Esophagus squamous epithelium (tissue), 5 donors: ENCODE measurements at places on chromosomes 12 and 14.

DNA sequence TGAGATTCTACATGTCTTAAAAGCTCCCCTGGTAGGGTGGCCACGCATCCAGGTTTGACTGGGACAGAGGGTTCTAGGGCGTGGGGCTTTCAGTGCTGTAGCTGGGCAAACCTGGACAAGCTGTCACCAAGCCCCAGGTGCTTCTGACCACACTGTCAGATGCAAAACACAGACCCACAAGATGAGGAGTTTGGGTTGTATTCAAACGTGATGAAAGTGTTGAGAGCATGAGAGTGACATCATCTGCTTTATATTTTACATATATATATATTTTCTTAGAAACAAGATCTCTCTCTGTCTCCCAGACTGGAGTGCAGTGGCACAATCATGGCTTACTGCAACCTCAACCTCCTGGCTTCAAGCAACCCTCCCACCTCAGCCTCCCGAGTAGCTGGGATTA lies 210.1 kb downstream of the DPF3 start:
- DNase-seq = no peak

DNA sequence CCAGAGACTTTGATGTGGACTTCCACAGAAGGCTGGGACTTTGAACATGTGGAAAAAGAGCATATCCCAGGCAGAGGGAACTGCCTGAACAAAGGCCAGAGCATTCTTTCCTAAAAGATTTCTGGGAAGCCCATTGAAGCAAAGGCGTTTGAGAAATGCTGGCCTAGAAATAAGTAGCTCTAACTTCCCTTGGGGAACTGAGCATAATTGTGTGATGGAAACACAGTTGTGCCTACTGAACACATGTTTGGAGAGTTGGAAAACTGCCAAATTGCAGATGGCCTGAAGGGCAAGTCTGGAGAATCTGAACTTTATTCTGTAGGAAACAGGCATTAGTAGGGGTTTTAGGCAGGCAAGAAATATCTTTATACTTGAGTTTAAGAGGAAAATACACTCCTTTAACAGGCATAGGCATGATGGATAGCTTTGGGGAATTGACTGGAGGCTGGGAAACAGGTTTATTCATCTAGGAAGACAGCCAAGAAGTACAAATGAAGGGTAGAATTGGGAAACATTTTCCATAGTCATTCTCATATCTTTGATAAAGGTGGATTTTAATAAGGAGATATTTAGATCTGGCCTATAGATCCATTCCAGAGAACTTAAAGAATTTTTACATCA lies 134.1 kb downstream of the TPH2 start:
- no peak for DNase-seq

- DNase-seq = no peak
Observed at GRCh38 chr14:68043752-68044151, 224.2 kb downstream of the RAD51B start.

DNA sequence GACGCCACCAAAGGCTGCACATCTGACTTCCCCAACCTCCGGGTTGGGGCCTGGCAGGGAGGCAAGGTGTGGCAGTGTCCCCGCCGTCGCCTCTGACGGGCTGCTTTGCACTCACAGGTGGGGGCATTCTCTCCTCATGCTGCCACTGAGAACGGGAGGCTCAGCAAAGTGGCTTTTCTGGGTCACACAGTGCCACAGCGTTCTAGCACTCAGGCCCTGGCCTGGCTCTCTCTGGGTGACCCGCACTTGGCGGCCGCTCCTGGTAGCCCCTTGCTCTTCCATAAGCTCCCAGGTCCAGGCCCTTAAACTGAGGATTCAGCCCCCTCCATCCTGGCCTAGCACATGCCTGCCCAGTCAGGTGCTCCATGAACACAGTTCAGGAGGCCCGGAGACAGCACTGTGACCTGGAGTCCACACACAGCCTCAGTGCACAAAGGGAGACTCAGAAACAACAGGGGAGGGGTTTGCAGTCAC lies 25.2 kb downstream of the SERPINA1 start:
- DNase-seq = no peak

DNA sequence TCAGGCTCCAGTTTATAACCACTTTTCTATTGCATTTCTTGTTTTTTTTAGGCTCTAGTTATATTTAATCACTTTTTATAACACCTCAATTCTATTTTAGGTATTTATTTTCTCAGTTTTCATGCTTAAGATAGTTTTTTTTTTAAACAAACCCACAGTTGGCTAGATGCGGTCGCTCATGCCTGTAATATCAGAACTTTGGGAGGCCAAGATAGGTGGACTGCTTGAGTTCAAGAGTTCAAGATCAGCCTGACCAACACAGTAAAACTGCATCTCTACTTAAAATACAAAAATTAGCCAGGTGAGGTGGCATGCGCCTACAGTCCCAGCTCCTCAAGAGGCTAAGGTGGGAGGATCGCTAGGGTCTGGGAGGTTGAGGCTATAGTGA lies 93.0 kb downstream of the PPP1R12A start:
- DNase-seq = no peak

GRCh38 chr12:116540622-116541152 lies 18.5 kb upstream of the MAP1LC3B2 start:
- no peak for DNase-seq

- no peak for DNase-seq
Observed at GRCh38 chr14:60647837-60648248, 1.4 kb downstream of the SIX1 start.

- no peak for DNase-seq
Observed at GRCh38 chr14:44782775-44783238, 178.9 kb downstream of the KLHL28 start.

GRCh38 chr12:125183187-125184067 lies 118.2 kb downstream of the AACS start:
- DNase-seq = peak; percentile 6

DNA sequence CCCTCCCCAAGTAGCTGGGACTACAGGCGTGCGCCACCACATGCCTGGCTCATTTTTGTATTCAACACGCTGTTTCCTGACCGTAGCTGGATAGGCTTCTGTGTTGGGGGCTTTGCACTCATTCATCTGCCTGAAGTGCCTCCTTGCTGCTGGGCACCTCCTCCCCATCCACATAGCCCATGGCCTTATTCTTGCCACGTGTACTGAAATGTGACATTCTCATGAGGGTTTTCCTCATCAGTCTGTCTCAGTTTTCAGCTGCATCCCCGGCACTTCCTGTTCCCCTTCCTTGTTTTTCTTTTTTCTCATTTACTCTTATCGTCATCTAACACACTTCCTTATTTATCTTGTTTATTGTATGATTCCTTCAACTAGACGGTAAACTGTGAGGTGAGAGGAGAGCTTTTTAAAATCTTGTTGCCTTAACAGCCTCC lies 36.6 kb downstream of the RCOR1 start:
- no peak for DNase-seq

DNA sequence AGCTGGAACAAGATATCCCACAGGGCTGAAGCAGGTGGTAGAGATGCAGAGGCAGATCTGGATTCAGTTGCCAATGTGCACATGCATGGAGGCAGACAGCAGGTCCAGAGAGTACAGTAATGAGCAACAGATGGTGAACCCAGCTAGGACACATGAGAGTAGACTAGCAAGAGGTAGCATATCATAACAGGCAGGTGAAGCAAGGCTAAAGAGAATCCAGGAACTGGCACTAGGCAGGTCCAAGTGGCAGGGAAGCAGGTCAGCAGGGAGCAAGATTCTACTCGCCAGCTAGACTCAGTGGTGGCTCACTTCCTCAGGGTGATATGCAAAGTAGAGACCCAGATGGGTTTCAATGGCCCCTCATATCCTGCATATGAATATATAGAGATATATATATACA lies 15.3 kb upstream of the MYF6 start:
- no peak for DNase-seq

DNA sequence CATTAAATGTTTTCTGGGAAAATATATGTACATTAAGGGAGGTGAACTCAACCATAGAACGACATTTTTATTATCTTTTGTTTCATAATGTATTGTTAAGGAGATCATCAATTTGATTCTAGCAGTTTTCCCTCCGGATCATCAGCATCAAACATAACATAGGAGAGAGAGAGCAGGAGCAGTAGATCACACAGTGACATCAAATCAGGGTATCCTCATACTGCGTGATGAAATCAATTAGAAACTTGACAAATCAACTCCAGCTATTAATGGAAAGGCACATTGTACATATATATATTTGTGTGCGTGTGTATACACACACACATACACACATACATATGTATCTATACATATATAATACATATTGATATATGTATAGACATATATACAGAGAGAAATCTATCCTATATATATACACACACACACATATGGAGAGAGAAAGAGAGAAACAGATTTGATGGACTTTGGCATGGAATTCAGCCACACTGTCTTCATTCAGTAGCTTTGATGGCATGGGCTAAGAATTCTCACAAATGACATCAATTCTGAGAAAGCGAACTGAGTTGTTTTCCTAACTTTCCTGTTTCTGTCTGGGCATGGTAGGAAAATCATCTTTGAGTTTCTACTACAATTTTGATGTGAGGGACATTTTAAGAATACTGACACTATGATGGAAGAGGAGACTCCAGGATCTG lies 1302.8 kb upstream of the SEL1L start:
- DNase-seq = no peak

DNA sequence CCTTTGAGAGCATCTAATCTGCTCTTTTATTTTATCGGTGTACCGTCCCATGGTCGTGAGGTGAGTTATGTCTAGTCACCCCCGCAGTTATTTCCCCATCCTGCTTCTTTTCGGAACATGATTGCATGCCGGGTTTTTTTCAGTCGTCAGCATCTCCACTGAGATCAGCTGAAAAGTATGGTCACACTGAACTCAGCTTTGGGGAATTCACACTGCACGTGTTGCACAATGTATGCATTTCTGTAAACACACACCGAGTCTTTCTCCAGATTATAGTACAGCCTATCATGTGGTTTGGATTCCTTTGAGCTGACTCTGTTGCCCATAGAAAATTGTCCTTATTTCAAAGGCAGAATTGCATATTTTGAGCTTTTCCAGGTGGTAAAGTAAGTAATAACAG lies 24.6 kb downstream of the PLXNC1 start:
- DNase-seq = peak; percentile 6

DNA sequence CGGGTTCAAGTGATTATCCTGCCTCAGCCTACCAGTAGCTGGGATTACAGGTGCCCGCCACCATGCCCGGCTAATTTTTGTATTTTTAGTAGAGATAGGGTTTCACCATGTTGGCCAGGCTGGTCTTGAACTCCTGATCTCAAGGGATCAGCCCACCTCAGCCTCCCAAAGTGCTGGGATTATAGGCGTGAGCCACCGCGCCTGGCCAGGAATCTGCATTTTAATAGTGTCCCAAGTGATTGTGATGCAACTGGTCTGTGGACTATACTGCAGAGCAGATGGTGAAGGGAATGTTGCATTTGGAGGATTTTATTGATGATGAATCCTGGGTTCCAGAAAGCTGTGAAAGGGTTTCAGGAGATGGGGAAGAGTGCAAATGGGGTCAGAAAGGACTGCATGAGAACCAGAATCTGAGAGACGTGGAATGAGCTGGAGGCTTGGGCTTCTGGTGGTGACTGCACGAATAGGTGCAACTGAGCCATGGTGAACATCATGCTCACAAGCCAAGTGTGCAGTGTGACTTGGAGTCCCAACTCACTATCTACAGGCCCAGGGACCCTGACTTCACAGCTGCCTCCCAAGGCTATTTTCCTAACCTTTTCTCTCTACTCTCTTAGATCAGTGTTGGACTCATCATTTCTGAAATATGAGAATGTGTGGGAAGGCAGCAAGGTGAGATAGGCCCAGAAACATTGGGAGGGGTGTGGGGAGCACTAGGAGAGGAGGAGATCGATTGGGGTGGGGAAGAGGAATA lies 4.5 kb downstream of the RPS26 start:
- no peak for DNase-seq

DNA sequence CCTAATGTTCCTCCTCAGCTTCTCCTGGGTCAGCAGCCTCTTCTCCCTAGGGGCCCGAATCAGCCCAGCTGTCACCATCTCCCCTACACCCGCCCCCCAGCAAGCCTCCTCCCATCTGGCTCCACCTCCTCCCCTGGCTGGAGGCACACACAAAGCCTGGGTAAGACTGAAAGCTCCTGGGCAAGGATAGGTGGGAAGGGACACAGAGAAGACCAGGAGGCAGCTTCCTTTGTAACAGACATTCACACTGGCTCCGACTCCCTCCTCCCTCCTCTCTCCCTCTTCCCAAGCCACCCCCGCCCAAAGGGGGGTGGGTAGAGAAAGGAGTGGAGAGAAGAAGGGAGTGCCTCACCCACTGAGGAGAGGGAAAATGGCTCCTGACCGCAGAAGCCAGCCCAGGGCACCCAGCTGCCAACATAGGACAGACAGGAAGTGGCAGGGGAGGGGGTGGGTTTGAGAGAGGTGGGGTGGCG lies 4.0 kb downstream of the CHD4 start:
- no peak for DNase-seq

GRCh38 chr12:75863533-75863932 lies 168.0 kb downstream of the PHLDA1 start:
- DNase-seq = no peak

- no peak for DNase-seq
Observed at GRCh38 chr12:47808574-47809365, 10.9 kb downstream of the HDAC7 start.

DNA sequence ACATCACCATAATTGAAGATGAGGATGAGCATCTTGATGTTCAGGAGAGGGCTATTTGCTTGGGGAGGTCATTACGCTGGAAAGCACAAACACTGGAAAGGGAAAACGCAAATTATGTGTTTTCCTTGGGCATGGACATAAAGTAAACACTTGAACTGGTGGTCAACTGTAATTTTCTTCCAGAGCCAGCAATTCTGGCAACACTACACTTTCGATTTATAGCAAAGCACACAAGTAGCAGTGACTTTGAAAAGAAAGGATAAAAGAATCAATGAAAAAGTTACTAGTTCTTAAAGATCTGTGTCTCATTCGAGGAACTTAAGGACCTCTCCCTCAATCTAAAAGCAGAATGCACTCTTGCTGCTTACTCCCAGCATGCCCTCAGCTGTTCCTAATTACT lies 2.2 kb downstream of the CLEC14A start:
- DNase-seq = no peak

DNA sequence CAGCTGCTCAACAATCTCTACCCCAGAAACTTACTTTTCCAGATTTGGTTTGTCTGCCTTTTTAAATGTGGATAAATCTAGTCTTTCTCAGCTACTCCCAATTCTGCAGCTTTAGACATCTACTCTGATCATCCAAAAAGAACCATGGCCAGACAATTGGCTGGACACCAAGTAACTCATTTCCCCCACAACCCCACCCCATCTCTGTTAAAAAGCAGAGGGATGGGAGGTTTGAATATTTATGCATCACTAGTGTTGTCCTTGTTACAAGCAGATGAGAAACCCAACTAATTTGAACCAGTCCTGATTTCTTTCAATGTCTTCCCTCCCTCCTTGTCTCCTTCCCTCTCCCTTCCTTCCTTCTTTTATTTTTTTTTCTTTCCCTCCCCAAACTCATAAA lies 391.9 kb downstream of the GALC start:
- no peak for DNase-seq
